Esophagus squamous epithelium (tissue), 5 donors: ENCODE measurements at places on chromosomes 12 and 14.
A peak's percentile ranks its signal among the peaks of the same experiment; 100 is the strongest.

DNA sequence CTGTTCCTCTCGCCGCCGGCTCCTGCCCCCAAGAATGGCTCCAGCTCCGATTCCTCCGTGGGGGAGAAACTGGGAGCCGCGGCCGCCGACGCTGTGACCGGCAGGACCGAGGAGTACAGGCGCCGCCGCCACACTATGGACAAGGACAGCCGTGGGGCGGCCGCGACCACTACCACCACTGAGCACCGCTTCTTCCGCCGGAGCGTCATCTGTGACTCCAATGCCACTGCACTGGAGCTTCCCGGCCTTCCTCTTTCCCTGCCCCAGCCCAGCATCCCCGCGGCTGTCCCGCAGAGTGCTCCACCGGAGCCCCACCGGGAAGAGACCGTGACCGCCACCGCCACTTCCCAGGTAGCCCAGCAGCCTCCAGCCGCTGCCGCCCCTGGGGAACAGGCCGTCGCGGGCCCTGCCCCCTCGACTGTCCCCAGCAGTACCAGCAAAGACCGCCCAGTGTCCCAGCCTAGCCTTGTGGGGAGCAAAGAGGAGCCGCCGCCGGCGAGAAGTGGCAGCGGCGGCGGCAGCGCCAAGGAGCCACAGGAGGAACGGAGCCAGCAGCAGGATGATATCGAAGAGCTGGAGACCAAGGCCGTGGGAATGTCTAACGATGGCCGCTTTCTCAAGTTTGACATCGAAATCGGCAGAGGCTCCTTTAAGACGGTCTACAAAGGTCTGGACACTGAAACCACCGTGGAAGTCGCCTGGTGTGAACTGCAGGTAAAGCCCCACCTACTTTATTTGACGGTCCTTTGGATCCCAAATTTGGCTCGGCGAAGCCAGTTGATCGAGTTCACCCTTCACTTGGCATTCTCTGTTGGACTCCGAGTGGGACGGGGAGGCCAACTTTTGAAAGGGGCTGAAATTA is 1.5 kb downstream of the WNK1 start:
- DNase-seq = no peak
- peak overlapping the region; percentile 92 for H3K4me3 ChIP-seq
- peak overlapping the region; percentile 100 for H3K27ac ChIP-seq
- H3K36me3 ChIP-seq = no peaks in the 10 kb centered on the region
- peaks cover 14% of the 10 kb centered on the region for H3K4me1 ChIP-seq
- H3K27me3 ChIP-seq = no peaks in the 10 kb centered on the region

- H3K27ac ChIP-seq = no peak overlapping the region
- H3K4me3 ChIP-seq = no peak overlapping the region
- no peaks in the 10 kb centered on the region for H3K27me3 ChIP-seq
- peaks cover 27% of the 10 kb centered on the region for H3K4me1 ChIP-seq
- no peaks in the 10 kb centered on the region for H3K36me3 ChIP-seq
Measured at GRCh38 chr12:3114671-3115070, 37.5 kb downstream of the TSPAN9 start.

- H3K4me1 ChIP-seq = peaks cover 5% of the 10 kb centered on the region
- no peak overlapping the region for H3K4me3 ChIP-seq
- no peaks in the 10 kb centered on the region for H3K36me3 ChIP-seq
- H3K27ac ChIP-seq = no peak overlapping the region
- H3K27me3 ChIP-seq = no peaks in the 10 kb centered on the region
Measured at GRCh38 chr14:36056845-36057244, 119.7 kb downstream of the PTCSC3 start.

DNA sequence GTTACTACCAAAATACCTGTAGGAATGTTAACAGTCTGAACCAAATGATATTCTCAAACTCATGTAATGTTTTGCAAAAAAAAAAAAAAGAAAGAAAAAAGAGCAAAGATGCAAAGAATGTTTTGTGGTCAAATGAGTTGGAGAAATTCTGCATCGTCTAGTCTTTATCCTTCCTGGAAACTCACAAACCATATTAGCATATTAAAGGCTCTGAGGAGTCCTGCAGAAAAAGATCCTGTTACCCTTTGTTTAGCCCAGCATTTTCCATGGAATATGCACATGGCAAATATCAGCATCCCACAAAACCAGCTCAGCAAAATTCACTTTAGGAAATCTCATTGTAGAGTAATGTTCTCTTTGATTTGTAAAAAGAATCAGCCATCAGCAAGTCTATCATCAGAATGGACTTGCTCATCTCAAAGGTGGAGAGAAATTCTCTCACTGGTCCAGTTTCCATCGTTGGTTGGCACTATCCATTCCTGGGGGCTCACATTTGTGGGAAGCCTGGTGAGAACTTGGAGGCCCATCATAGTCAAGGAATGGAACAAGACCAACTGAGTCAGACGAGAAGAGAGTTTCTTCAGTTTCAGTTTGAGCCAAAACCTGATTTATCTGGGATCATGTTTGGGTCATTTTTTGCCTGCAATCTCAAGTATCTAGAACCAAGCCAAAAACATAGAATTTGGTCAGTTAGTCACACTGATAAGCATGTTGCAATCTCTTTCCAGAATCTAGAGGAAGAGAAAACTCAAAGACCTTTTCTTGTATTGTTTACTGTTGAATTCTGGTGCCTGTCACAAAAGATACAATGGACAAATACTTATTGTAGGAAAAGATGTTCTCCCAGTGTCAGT is 129.8 kb downstream of the TBX5 start:
- no peak overlapping the region for H3K4me3 ChIP-seq
- no peaks in the 10 kb centered on the region for H3K4me1 ChIP-seq
- H3K27me3 ChIP-seq = no peaks in the 10 kb centered on the region
- no peak for DNase-seq
- no peak overlapping the region for H3K27ac ChIP-seq

- DNase-seq = no peak
- H3K4me3 ChIP-seq = no peak overlapping the region
- no peak overlapping the region for H3K27ac ChIP-seq
- no peaks in the 10 kb centered on the region for H3K4me1 ChIP-seq
- H3K36me3 ChIP-seq = no peaks in the 10 kb centered on the region
Measured at GRCh38 chr14:71891185-71891584, 41.0 kb upstream of the RGS6 start.

DNA sequence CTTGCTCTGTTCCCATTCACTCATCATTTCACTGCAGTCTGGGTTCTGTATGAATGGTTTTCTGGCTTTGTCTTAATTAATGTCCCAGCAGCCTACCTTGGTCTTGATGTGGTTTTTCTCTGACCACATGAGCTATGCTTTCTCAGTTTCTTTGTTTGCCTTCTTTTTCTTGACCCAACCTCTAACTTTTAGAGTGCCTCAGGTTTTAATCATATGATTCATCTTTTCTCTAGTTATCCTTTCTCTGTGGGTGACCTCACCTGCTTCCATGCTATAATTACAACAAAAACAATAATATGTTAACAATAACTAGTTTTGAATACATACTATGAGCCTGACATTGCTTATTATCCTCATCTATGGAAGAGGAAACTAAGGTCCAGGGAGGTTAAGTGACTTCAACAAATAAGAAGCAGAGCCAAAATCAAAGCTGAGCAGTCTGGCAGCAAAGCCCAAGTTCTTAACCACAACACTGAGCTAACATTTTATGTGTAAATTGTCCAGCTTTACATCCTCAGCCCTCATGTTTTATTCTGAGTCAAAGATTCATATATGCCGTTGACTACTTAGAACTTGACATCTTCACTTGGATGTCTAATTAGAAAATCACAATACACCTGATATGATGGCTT is 4.7 kb upstream of the EPYC start:
- H3K36me3 ChIP-seq = no peaks in the 10 kb centered on the region
- H3K4me1 ChIP-seq = no peaks in the 10 kb centered on the region
- no peaks in the 10 kb centered on the region for H3K27me3 ChIP-seq

- H3K4me3 ChIP-seq = no peak overlapping the region
- no peaks in the 10 kb centered on the region for H3K27me3 ChIP-seq
- no peaks in the 10 kb centered on the region for H3K36me3 ChIP-seq
- H3K27ac ChIP-seq = no peak overlapping the region
- H3K4me1 ChIP-seq = no peaks in the 10 kb centered on the region
Measured at GRCh38 chr12:12008232-12008850, 62.4 kb upstream of the BCL2L14 start.

DNA sequence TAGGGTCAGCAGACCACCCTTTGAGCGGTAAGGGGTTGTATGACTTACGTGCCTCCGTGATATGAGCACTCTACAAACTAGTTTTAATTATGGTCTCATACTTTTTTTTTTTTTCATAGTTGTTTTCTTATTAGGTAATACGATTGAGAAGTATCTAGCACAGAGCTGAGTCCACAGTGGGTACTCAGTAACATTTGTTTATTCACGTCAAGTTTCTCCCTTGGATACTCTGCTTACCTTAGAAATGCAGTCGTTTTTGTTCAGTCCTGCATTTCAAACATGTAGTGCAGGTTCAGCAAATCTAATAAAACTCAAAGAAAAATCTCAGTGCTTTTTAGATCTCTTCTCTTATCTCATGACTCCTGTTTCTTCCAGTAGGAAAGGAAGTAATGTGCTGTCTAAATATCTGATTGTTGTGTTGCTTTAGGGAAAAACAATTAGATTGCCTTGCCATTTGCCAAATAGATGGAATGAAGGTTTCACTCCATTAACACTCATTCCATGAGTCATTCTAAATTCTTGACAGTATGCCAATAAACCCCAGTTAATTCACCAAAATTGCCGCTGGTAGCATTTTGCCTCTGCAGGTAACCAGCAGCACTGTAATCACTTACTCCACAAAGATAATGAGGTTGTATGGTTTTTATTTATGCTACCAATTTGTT is 118.9 kb downstream of the PTCSC3 start:
- no peak overlapping the region for H3K27ac ChIP-seq
- no peaks in the 10 kb centered on the region for H3K36me3 ChIP-seq
- H3K4me1 ChIP-seq = no peaks in the 10 kb centered on the region
- H3K27me3 ChIP-seq = no peaks in the 10 kb centered on the region

- H3K27ac ChIP-seq = no peak overlapping the region
- no peak overlapping the region for H3K4me3 ChIP-seq
- DNase-seq = no peak
Measured at GRCh38 chr12:10615532-10615931, 2.1 kb upstream of the MAGOHB start.

- no peak overlapping the region for H3K27ac ChIP-seq
- no peaks in the 10 kb centered on the region for H3K36me3 ChIP-seq
- no peak overlapping the region for H3K4me3 ChIP-seq
- H3K27me3 ChIP-seq = no peaks in the 10 kb centered on the region
Measured at GRCh38 chr14:96160913-96161310, 43.7 kb upstream of the BDKRB2 start.

DNA sequence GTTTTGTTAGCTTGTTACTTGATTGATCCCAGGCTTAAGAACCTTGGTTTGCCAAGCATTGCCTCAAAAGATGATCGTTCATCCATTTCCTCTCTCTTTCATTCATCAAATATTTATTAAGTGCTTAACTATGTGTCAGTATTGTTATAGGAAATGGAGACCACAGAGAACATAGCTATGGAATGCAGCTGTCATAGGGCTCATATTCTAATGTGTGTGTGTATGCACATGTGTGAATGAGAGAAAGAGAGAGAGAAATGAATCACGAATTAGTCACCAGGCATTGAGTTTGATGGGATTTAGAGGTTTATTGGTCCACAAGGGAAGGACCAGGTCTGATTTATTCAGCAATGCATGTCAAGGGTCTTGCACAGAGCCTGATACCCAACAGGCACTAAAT is 71.0 kb upstream of the FBXO21 start:
- H3K27me3 ChIP-seq = no peaks in the 10 kb centered on the region
- no peak for DNase-seq
- no peak overlapping the region for H3K27ac ChIP-seq
- no peak overlapping the region for H3K4me3 ChIP-seq

DNA sequence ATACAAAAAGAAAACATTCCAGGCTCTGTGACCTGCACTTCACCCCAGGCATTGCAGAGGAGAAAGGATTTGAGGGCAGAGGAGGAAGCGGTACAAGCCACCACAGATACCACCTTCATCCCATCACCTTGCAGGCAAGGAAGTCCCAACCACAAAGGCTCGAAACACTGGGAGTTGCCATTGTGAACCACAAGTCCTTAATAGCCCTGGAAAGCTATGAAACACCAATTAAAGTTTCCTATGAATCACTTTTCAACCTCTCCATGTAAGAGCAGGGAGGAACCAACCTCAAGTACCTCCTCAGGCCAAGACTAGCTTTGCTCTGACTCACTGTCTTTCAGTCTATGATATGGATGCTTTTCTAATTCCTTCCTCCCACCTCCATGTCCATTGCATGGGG is 27.0 kb downstream of the MAP3K9 start:
- H3K27me3 ChIP-seq = no peaks in the 10 kb centered on the region
- H3K4me3 ChIP-seq = no peak overlapping the region
- H3K27ac ChIP-seq = peak overlapping the region; percentile 43
- DNase-seq = no peak
- no peaks in the 10 kb centered on the region for H3K36me3 ChIP-seq

- DNase-seq = no peak
- no peaks in the 10 kb centered on the region for H3K36me3 ChIP-seq
- H3K27me3 ChIP-seq = no peaks in the 10 kb centered on the region
- no peak overlapping the region for H3K27ac ChIP-seq
- no peak overlapping the region for H3K4me3 ChIP-seq
Measured at GRCh38 chr14:102220031-102220430, 80.3 kb downstream of the WDR20 start.

DNA sequence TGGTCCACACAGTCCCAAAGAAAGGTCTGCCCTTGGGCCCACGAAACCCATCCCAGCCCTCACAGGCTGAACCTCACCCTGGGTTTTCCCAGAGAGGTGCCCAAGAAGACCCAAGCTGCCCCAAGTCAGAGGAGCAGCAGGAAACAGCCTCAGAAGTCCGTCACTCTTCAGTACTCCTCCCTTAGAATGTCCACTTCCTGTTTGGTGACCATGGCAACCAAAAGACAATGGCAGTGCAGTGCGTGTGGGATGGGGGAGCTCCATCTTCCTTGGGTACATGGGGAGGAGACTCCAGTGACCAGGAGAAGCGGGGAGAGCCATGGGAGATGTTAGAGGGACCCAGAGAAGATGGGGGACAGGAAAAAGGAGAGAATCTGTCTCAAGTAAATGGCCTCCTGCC is 11.3 kb downstream of the SELPLG start:
- no peaks in the 10 kb centered on the region for H3K27me3 ChIP-seq
- H3K4me1 ChIP-seq = peaks cover 26% of the 10 kb centered on the region
- DNase-seq = no peak
- H3K36me3 ChIP-seq = no peaks in the 10 kb centered on the region
- H3K4me3 ChIP-seq = no peak overlapping the region

DNA sequence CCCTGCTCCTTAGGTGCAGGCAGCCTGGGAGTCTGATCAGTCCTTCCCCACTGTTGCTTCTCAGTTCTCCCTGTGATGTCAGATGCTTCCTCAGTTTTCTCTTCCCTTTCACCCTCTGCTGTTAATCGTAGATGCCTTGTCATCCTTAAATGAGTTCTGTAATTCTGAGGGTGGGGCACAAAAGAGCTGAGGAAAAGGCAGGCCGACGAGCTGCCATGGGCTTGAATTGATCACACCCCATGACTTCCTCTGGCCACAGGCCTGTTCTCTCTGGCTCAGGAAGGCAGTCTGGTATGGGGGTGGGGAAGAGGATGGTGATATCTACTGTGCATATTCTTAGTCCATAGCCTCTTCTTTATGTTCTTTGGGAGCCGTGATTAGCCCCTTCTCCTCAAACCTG is 5.2 kb upstream of the AP1G2 start:
- peaks cover 22% of the 10 kb centered on the region for H3K4me1 ChIP-seq
- H3K27ac ChIP-seq = no peak overlapping the region
- no peaks in the 10 kb centered on the region for H3K36me3 ChIP-seq
- no peak for DNase-seq
- peaks cover 21% of the 10 kb centered on the region for H3K27me3 ChIP-seq

- H3K4me1 ChIP-seq = no peaks in the 10 kb centered on the region
- no peak for DNase-seq
- H3K36me3 ChIP-seq = no peaks in the 10 kb centered on the region
- H3K4me3 ChIP-seq = no peak overlapping the region
Measured at GRCh38 chr14:79749065-79749464, 462.2 kb downstream of the DIO2 start.

GRCh38 chr12:91205811-91206210 is 23.2 kb upstream of the DCN start:
- H3K36me3 ChIP-seq = no peaks in the 10 kb centered on the region
- no peak for DNase-seq
- no peak overlapping the region for H3K27ac ChIP-seq
- H3K27me3 ChIP-seq = no peaks in the 10 kb centered on the region
- no peak overlapping the region for H3K4me3 ChIP-seq
- H3K4me1 ChIP-seq = no peaks in the 10 kb centered on the region
